ENCODE measurements at places on chromosomes 1 and 21. TPM values are rescaled to one million over a fixed set of nuclear protein-coding genes. Genes with fewer than 3 reads are reported as not detected.

GRCh38 chr1:230414102-230414501 is 12.0 kb downstream of the PGBD5 start:
- peaks cover 15% of the 10 kb centered on the region for H3K4me1 ChIP-seq
- H3K4me3 ChIP-seq, result no peak overlapping the region
- H3K36me3 ChIP-seq, result no peaks in the 10 kb centered on the region
- no peak overlapping the region for H3K27ac ChIP-seq
- no peaks in the 10 kb centered on the region for H3K27me3 ChIP-seq
- DNase-seq, result no peak

GRCh38 chr1:160830321-160831153 is 32.1 kb downstream of the CD244 start:
- peaks cover 5% of the 10 kb centered on the region for H3K27me3 ChIP-seq
- no peak overlapping the region for H3K4me3 ChIP-seq
- H3K27ac ChIP-seq, result no peak overlapping the region
- H3K4me1 ChIP-seq, result peaks cover 17% of the 10 kb centered on the region
- H3K36me3 ChIP-seq, result no peaks in the 10 kb centered on the region

- no peaks in the 10 kb centered on the region for H3K4me1 ChIP-seq
- no peak for DNase-seq
- H3K27me3 ChIP-seq, result no peaks in the 10 kb centered on the region
Measured at GRCh38 chr1:187689129-187689528, 860.4 kb downstream of the PLA2G4A start.

The SPRR2E gene
- not detected for total RNA-seq

The PTCH2 gene
- total RNA-seq, result 0.51 TPM

- peaks cover 4% of the 10 kb centered on the region for H3K36me3 ChIP-seq
- no peak overlapping the region for H3K27ac ChIP-seq
- DNase-seq, result no peak
- no peak overlapping the region for H3K4me3 ChIP-seq
- no peaks in the 10 kb centered on the region for H3K27me3 ChIP-seq
Measured at GRCh38 chr21:28136656-28137255, 855.9 kb downstream of the LTN1 start.

The SLC5A9 gene
- 1.1 TPM for total RNA-seq

Data from endothelial cell (in vitro differentiated cells).